ENCODE measurements at places on chromosomes 12 and 14.

- no peak for DNase-seq
Measured at GRCh38 chr14:74852922-74853530, 22.9 kb downstream of the PROX2 start.

DNA sequence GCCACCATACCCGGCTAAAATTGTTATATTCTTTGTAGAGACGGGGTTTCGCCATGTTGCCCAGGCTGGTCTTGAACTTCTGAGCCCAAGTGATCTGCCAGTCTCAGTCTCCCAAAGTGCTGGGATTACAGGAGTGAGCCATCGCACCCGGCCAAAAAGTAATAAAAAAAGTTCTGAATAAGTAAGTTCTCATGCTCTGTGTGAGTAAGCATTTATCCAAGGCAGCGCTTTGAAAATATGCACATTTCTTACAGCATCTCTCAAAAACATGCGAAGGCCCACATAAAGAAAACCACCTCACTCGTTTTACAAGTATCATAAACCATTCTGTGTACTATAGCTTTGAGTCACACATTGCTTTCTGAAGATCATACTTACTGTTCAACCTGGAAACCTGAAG, 8.6 kb downstream of the GIT2 start:
- no peak for DNase-seq

- DNase-seq: no peak
Measured at GRCh38 chr14:88616697-88617096, 53.9 kb downstream of the ZC3H14 start.

- DNase-seq: no peak
Measured at GRCh38 chr14:70189456-70190077, 816 bp upstream of the SLC8A3 start.

- no peak for DNase-seq
Measured at GRCh38 chr12:95371571-95371970, 102.4 kb upstream of the METAP2 start.

GRCh38 chr14:30381861-30382480, 177.0 kb upstream of the G2E3 start:
- DNase-seq: no peak

DNA sequence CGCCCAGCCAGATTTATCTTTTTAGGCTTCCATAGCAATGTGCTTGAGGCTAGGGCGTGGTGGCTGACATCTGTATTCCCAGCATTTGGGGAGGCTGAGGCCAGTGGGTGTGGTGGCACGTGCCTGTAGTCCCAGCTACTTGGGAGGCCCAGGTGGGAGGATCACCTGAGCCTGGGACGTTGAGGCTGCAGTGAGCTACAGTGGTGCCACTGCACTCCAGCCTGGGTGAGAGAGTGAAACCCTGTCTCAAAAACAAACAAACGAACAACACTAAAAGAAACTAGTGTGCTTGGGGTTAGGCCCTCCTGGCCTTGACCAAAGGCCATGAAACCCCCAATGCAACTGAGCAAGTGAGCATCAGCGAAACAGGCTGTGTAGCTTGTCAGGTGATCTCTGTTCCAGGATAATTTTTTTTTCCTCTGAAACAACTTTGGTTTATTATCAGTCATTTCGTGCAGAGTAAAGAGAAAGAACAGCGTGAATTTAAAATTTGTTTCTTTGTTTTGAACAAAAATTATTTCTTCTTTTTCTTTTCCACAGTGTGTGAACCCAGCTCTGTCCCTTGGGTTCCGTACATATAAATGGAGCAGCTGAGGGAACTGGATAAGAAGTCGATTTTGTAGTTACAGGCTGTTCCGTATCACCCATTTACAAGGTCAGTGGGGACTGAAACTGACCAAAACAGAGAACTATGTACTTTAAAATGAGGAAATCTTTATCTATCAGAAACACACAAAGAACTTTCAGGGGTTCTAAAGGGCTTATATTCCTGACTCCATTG, 8.8 kb upstream of the TUBA1C start:
- DNase-seq: no peak

- no peak for DNase-seq
Measured at GRCh38 chr14:91261115-91261514, 16.6 kb upstream of the GPR68 start.

DNA sequence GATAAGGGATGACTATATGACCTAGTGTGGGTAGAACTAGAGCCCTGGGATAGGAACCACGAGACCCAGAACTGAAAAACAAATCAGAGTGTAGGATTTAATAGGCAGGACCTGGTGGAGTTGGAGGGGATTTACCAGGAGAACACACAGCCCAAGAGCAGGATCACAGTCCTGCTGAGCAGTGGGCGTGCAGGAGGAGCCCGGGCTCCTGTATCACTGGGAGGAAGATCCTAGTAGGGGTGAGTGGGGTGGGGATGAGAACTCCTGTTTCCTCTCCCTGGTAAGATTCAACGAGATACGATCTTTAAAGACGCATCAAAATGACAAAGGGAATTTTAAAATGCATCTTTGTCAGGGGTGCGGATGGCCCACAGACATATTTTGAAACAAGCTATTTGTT, 220.1 kb downstream of the GALC start:
- DNase-seq: no peak

DNA sequence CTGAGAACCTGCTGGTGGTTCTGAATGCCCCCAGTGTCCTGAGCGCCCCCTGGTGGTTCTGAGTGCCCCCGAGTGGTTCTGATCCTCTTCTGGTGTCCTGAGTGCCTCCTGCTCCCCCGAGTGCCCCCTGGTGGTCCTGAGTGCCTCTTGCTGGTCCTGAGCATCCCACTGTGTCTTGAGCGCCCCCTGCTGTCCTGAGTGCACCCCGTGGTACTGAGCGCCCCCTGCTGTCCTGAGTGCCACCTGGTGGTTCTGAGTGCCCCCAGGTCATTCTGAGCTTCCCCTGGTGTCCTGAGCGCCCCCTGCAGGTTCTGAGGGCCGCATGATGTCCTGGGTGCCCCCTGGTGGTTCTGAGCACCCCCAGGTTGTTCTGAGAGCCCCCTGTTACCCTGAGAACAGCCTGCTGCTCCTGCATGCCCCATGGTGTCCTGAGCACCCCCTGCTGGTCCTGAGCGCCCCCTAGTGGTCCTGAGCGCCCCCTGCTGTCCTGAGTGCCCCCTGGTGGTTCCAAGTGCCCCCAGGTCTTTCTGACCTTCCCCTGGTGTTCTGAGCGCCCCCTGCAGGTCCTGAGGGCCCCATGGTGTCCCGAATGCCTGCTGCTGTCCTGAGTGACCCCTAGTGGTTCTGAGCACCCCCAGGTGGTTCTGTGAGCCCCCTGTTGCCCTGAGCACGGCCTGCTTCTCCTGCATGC, 1165.4 kb downstream of the TMEM121 start:
- DNase-seq: peak; percentile 34

GRCh38 chr14:68444449-68445168, 348.3 kb downstream of the ZFP36L1 start:
- DNase-seq: no peak

- DNase-seq: no peak
Measured at GRCh38 chr14:54893151-54893760, 9.4 kb downstream of the GCH1 start.

GRCh38 chr12:53289891-53290290, 5.5 kb upstream of the PFDN5 start:
- DNase-seq: no peak

DNA sequence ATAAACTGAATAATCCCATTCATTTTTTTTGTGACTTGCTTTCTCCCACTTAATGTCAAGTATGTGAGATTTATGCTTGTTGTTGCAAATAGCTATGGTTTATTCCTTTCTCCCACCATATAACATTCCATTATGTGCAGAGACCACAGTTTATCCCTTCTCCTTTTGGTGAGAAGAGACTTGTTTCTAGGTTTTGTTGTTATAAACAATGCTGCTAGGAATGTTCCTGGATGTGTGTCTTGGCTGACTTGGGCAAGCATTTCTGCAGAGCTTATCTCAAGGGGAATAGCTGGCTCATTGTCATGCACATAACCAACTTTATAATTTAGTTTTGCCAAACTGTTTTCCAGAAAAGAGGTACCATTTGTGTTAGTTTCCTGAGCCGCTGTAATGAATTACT, 47.6 kb upstream of the PPP1CC start:
- DNase-seq: no peak

DNA sequence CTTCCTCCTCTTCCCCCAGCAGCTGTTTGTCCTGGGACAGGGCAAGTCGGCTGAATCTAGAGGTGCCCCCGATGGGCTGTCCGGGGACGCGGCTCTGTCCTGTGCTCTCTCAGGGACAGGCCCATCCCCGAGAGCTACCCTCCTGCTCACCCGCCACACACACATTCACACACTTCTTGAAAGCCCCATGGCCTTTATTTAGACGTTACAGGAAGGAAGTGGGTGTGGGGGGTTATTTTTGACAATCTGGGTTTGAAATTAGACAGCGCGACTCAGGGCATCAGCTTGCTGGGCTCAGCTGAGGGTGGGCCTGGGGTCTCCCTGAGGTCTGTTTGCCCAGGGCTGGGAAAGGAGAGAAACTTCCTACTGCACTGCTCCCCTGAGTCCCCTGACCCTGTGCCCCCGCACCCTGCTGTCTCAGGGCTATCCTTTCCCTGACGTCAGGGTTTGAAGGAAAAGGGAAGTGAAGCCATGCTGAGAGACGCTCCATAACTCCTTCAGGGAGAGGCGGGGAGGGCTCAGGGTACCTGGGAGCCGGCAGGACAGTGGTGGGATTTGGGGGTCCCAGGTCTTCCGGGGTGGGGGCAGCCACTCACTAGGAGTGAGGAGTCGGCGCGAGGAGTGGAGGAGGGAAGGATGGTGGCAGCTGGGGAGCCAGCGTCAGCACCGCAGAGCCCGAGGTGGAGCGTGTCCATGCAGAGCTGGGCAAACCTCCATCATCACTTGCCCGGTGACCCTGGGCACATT, 8.1 kb downstream of the PTPN6 start:
- DNase-seq: peak; percentile 48

DNA sequence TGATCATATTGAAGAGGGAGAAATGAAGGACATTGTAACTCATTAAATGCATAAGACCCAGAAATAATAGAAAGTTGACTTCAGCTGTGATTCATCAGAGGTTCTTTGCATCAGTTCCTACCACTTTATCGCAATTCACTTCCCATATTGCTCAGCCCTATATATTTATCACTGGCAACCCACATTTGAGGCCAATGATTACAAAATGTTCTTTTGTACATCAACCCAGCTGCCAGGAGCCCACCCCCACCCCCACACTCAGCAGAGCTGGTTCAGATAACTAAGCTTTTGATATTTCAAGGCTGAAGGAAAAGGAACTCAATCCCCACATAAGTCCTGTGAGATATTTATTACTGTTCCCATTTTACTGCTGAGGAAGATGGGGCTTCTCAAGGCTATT, 51.2 kb upstream of the TMPO start:
- DNase-seq: no peak

DNA sequence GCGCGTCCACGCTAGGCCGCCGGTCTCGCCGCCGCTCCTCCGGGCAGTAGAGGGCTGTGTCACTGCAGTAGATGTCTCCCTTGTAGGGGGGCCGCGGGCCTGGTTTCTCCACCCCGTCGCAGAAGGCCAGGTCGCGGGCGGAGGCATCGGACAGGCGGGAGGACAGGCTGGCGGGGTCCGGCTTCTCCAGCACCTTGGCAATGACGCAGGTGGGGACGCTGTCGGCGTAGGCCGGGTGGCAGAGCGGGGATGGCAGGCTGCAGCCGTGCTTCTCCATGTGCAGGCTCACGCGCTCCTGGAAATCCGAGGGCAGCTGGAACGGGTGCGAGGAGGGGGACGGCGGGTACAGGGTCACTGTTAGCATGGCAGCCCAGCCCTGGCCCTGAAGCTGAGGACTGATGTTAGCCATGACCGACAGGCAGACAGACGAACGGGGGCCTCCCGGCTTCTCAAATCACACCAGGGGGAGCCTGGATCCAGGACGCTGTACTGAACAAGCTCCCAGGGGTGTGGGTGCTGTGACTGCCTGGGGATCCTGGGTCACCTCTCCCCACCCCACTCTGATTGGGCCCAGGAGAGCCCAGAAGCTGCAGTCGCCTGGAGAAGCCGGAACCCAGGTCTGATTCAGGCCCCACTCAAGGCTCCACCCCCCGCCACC, 48.1 kb downstream of the BEGAIN start:
- DNase-seq: no peak

DNA sequence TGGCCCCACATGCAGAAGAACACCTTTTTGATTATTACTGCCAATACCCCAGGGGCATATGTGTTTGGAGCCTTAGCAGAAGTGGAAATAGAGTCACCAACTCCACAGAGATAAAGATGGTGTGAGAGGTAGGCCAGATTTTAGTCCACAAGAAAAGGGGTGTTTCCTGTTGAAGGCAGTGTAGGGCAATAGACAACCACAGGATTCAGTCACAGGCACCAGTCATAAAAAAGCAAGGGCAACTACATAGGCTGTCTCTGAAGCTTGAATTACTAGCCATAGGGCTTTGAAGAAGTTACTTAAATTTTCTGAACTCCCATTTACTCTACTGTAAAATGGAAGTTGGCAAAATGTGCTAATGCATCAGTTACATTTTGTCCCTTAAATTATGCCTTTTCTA, 18.9 kb downstream of the ERP27 start:
- DNase-seq: no peak

DNA sequence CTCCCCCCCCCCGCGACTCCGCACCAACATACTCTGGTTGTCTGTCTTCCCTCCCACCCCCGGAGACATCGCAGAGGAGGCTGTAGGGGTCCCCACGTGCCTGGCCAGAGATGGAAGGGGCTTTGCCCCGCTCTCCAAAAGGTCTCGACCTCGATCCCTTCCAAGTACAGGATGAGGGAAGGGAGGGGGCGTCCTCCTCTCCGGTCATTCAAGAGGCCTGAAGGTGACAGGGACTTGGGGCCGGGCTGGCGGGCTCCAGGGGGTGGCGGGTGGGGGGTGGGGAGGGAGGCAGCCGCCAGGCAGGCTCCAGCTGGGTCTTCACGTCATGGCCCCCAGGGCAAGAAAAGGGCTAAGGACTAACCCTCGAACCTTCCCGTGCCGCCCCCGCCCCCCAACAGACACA, 15.1 kb downstream of the TBX3 start:
- DNase-seq: no peak

DNA sequence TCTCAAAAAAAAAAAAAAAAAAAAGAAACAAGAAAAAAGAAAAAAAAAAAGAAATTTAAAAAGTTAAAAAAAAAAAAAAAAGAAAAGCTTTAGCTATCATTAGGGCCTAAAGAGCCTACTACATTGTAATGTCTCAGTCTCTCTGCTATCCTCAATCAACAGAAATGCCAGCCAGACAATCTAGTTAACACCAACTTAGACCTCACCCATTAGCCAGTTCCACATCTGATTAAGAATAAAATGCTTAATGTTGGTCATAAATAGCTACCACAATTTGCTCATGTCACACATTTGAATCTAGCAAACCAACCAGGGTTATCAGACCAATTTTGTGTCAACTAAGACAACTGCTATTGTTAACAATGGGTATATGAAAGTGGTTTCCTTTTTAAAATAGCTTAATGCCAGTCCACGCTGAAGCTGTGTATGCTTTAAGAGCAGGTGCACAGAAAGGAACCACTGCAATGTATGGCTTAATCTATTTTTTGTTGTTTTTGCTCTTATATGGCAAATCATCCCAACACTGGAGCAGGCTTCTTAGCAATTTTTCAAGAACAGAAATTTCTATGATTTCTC, 45.5 kb upstream of the SELPLG start:
- no peak for DNase-seq

- no peak for DNase-seq
Measured at GRCh38 chr12:52307836-52308805, 13.1 kb downstream of the KRT83 start.

GRCh38 chr12:57519796-57520052, 590 bp downstream of the DDIT3 start:
- no peak for DNase-seq
